ENCODE measurements at places on chromosomes 7 and 10. TPM values are rescaled to one million over a fixed set of nuclear protein-coding genes. Genes with fewer than 3 reads are reported as not detected.
A peak's percentile ranks its signal among the peaks of the same experiment; 100 is the strongest.

Gene ARL5B
- 16.8 TPM for total RNA-seq

GRCh38 chr10:68251625-68252495, 19.9 kb upstream of the ATOH7 start:
- DNase-seq = no peak

- DNase-seq = no peak
Observed at GRCh38 chr10:113663142-113663541, 699 bp downstream of the NRAP start.

Gene DMBT1
- total RNA-seq = 1.2 TPM

GRCh38 chr7:1681581-1681980, 11.5 kb downstream of the ELFN1 start:
- peak; percentile 35 for DNase-seq

DNA sequence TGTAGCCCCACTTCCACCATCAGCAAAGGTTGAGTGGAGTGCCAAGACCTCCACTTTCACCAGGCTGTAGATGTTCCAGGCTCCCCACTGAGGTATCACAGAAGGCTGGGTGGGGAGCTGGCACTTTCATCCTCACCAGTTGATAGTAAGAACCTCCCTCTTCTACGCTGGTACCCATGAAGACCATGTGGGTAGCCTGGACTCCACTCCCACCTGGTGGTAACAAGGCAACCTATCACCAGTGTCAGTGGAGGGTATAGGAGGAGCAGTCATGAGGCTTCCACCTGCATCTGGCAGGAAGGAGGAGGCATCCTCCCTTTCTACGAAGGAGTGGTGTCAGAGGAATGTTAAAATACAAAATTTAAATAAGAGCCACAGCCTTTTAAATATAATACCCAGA, 4.4 kb downstream of the SMIM30 start:
- DNase-seq = no peak

GRCh38 chr7:22730921-22731654, 4.1 kb downstream of the IL6 start:
- DNase-seq = no peak

Gene KCNIP2
- total RNA-seq = 151 TPM

DNA sequence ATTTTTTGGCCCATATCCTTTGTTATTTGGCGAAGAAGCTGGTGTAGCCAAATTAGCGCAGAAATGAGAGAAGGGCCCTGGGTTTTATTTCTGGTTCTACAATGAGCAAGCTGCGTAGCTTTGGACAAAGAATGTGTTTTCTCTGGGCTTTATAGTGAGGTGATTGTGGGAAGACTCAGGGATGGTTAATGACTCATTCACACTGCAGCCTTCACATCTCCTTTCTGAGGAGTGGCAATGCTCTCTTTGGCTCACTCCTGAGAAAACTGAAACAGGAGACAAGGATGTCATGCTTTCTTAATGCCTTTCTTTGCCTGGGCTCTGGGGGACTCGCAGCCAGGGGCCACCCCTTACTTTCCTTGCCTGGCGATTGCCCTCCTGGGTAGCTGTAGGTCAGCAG, 271.0 kb upstream of the PODXL start:
- DNase-seq = no peak

- no peak for DNase-seq
Observed at GRCh38 chr10:99828464-99828863, 46.0 kb downstream of the ABCC2 start.

DNA sequence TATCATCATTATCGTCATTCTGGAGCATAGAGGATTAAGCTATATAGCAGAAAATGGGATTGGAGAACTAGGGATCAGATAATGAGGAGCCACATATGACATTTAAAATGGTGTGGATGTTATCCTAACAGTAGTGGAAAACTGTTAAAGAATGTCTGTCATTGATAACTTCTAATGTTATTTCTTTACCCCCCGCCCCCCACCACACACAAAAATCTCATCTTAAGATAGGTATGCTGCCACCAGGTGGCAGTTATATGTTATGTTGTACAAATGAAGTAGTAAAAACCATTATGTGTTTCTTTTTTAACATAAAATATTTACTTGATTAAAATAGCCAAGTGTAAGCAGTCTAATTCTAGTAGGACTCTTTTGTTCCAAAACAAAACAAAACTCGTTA, 13.0 kb downstream of the AKAP9 start:
- DNase-seq = no peak

Gene SEPTIN14
- not detected for total RNA-seq

- no peak for DNase-seq
Observed at GRCh38 chr10:98262571-98262970, 5.4 kb downstream of the LOXL4 start.

DNA sequence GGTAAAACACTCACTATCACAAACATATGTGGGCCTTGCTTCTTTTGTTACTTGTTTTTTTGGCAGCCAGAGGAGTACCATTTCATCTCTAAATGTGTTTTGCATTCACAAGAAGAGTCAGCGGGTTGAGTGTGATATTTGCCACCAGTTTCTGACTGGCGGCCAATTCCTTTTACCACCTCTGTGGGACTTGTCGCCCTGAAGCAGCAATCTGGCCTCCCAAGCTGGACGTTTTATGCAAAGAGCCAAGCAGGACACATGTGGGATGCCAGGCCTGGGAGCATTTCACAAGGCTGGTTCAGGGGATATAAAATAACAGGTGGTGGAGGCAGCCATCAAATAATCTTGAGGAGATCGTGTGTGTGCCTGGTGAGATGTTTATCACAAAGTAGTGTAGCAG, 61.8 kb upstream of the TRIL start:
- no peak for DNase-seq

DNA sequence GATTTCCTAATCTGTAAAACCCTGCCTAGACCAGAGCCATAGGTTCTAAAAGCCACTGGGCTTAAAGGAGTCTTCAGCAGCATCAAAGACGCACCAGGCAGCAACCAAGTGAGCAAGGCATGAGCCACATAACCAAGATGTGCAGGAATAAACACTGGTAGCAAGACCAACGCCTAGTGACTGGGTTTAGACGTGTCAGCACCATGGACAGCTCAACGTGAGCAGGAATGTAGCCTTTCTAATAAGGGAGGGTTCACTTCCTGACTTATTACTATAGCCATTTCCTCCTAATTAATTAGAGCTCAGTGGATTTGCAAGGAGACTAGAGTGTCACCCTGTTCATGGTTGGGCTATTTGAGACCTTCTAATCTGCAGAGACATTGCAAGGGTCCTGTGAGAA, 223.7 kb downstream of the LHFPL3 start:
- no peak for DNase-seq

DNA sequence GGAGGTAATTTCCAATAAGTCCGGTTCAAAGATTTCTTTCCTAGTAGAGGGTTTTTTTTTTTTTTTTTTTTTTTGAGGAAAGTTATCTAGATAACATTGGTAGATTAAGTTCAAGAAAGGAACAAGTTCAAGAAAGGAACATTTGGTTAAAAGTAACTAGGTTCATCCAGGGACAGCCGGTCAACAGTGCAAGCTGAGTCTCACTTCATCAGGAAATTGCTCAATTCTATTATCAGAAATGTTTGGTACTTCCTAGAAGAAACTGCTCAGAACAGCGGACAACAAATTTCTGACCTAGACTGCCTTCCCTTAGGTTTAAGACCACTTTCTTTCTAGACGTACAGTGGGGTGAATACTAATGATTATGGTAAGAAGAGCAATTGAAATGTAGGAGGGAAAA, 3.7 kb upstream of the IL2RA start:
- no peak for DNase-seq

DNA sequence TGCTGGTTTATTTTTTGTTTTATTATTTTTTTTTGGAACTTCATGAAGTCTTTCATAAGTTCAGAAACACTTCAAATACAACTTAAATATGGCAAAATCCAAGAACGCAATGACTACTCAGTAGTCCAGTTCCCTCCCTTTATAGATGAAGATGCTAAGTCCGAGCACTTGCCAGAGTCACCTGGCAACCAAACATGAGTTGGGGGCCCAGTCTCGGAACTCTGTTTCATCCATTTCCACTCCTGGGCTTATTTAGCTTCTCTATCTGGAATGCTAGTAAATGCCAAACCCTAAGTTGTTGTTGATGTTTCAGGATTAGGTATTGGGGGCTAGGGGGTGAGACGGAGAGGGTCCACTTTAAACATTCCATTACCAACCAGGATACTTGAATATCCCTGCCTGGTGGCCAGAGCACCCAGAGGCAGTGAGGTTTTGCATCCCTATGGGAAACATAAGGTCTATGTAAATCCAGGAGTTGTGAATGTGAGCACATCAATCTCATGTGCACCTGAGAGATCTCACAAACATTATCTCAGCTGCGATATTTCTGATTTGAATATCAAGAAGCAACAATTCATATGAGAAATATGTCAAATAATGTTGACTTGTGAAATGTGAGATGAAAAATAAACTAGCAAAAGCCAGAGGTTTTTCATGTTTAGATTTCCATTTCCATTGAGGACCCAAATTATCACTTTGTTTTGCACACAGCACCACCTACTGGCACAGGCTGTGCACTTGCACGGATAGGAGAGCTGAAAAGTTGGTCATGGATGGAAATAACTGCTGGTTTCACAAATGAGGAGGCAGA, 129.3 kb downstream of the PKD1L1 start:
- DNase-seq = peak; percentile 73

- DNase-seq = no peak
Observed at GRCh38 chr10:116385994-116386809, 41.4 kb upstream of the PNLIPRP3 start.

GRCh38 chr10:72170733-72171132, 45.1 kb upstream of the ANAPC16 start:
- DNase-seq = no peak

- no peak for DNase-seq
Observed at GRCh38 chr10:33612551-33612950, 278.1 kb upstream of the NRP1 start.

GRCh38 chr10:75514830-75515229, 83.4 kb downstream of the LRMDA start:
- DNase-seq = no peak

- no peak for DNase-seq
Observed at GRCh38 chr7:143046426-143046851, 5.7 kb upstream of the OR6V1 start.

DNA sequence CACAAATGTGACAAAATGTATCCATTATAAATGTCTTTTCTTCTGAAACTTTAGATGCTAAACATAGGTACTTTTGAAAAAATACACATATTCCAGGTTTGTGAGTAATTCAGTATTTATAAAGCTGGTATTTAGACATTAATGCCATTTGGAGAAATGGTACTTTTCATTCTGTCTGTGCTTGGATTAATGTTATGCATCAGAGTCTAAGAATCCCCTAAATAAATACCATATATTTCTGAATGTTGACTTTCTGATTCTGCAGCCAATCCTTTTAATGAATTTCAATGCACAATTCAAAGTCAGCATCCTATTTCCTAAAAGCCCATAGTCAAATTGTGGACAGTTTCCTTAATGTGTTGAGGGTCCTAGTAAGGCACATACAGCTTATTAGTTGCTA, 145.0 kb downstream of the DKK1 start:
- DNase-seq = no peak

DNA sequence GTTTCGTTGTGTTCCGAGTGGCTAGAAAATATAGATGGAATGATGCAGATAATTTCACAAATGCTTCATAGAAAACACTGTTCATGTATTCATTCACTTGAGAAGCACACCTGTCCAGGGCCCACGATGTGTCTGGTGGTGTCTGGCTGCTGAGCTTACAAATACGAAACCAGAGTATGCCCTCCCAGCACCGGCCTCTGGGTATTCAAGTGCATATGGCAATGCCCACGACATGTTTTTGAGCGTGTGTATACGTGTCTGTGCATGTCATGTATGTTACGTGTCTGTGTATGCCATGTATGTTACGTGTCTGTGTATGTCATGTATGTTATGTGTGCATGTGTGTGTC, 37.9 kb downstream of the IL2RA start:
- DNase-seq = no peak

DNA sequence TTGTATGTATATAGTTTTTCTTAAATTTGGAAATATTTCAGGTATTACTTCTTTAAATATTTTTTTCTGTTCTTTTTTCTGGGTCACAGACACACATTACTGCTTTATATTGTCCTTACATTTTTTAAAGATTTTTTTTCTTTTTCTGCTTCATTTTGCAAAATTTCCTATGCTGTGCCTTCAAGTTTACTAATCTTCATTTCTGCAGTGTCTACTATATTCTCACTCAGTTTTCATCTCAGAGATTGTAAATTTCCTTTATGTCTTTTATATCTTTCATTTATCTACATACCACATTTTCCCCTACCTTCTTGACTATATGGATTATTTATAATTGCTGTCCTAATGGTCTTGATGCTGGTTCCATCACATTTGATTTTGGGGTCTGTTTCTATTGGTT, 210.5 kb downstream of the SLC25A13 start:
- no peak for DNase-seq

GRCh38 chr7:129829737-129830631, 122.8 kb downstream of the UBE2H start:
- DNase-seq = peak; percentile 79

Gene CACNB2
- total RNA-seq = 0.19 TPM

DNA sequence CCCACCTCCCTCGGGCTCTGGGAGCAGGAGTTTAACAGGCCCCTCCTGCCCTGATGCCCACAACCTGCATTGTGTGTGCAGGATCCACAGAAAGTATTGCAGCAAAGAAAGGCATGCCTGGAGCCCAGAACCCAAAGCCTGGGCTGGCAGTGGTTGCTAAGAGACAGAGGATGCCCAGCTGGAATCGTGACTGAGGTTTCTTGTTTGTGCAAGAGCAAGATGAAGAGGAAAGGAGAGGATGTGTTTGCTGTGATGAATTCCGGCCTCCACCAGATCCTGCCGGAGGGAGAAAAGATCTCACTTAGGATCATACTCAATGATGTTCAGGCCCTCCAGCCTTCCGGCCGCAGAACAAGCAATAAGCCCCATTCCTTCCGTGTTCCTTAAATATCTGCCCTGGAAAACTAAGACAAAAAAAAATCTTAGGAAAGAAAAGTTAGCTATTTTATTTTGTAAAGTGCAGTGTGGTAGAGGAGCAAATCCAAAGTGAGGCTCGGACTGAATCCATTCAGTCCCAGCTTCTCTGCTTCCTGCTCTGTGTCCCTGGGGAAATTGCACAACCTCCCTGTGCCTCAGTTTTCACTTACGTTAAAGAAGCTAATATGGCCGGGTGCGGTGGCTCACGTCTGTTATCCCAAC, 57.1 kb downstream of the SLIT1 start:
- DNase-seq = no peak

Gene MBL2
- total RNA-seq = not detected

Gene CEP55
- total RNA-seq = 0.16 TPM

- no peak for DNase-seq
Observed at GRCh38 chr7:155701972-155702544, 57.6 kb downstream of the RBM33 start.

DNA sequence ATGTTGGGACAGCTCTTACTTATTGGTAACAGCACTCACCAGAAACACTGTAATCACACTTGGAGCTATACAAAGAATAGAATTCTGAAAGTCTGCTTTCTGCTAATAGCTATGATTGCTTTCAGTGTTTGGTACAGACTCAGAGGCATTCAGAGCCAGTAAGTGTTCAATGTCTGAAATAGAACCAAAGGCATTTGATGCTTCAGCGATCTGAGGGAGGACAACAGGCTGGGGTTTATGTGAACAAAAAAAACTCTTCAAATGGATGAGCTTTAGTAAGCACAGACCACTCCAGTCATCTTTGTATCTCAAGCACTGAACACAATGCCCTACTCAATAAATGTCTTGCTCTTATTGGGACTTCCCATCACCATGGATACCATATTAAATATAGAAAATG, 322.8 kb upstream of the GRM3 start:
- no peak for DNase-seq

GRCh38 chr7:10860516-10860915, 113.2 kb upstream of the PHF14 start:
- no peak for DNase-seq

Gene OPN4
- total RNA-seq = not detected

Gene SPDYE5
- total RNA-seq = not detected

Gene NPC1L1
- total RNA-seq = 0.29 TPM

Gene RBP4
- total RNA-seq = 977 TPM

Gene CXCL12
- 347 TPM for total RNA-seq

All from mesenteric fat pad (tissue), 1 donor.